ENCODE measurements at places on chromosomes 12 and 14.

- no peak for DNase-seq
Measured at GRCh38 chr14:69261761-69262331, 1.9 kb downstream of the GALNT16 start.

DNA sequence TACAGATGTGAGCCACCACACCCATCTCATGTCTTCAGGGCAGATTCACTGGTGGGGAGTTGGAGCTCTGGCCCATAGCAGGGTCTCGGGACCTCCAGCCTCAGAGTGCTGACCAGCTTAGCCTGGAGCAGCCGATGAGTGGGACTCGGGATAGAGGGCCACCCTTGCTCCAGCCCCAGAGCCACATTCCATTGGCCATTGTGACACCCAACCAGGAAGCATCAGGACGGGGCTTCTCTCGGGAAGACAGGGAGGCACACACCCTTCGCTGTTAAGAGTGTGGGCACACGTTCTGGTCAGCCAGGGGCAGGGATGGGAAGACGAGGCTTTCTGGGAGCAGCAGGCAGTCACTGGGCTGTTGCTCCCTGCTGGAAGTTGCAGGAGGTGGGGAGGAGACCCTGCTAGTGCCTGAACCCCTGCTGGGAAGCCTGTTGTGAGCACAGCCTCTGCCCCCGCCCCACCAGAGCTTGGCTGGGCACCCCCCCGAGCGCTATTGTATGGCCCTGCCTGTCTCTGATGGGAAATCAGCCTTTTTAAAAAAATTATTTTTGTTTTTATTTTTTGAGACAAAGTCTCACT lies 1.6 kb downstream of the ADGRD1 start:
- no peak for DNase-seq

DNA sequence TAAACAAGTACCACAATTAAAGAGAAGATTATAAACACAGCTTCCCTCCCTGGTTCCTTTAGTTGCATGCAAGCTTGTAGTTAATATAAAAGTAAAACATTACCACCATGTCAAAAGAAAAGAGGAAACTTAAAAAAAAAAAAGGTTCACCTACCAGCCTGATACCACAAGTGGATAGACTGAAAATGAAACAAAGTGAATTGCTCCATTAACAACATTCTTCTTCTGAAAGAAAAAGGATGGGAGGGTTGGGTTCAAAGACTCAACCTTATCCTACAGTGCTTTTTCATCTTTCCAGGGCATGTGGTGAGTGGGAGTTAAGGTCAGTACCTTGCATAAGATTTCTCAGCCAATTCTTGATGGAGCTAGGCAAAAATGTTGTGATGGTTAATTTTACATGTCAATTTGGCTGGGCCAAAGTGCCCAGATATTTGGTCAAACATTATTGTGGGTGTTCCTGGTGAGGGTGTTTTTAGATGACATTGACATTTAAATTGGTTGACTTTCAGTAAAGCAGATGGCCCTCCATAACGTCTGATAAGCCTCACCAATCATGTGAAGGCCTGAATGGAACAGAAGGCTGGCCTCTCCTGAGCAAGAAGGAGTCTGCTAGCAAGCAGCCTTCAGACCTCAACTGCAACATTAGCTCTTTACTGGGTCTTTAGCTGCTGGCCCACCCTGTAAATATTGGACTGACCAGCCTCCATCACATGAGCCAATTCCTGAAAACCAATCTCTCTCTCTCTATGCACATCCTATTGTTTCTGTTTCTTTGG lies 28.8 kb downstream of the VCPKMT start:
- DNase-seq, result no peak

DNA sequence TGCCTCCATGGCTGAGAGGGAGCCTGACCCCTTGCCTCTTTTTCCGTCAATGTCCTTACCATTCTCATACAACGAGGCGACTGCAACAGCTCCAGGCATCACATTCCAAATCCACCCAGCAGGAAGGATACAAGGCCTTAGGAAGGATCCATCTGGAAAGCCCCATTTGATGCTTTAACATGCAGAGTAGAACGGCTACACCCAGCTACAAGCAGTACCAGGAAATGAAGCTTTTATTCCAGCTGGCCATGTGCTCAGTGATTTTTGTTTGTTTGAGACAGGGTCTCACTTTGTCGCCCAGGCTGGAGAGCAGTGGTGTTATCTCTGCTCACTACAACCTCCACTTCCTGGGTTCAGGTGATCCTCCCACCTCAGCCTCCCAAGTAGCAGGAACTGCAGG lies 124.8 kb downstream of the TMEM132D start:
- DNase-seq, result no peak

DNA sequence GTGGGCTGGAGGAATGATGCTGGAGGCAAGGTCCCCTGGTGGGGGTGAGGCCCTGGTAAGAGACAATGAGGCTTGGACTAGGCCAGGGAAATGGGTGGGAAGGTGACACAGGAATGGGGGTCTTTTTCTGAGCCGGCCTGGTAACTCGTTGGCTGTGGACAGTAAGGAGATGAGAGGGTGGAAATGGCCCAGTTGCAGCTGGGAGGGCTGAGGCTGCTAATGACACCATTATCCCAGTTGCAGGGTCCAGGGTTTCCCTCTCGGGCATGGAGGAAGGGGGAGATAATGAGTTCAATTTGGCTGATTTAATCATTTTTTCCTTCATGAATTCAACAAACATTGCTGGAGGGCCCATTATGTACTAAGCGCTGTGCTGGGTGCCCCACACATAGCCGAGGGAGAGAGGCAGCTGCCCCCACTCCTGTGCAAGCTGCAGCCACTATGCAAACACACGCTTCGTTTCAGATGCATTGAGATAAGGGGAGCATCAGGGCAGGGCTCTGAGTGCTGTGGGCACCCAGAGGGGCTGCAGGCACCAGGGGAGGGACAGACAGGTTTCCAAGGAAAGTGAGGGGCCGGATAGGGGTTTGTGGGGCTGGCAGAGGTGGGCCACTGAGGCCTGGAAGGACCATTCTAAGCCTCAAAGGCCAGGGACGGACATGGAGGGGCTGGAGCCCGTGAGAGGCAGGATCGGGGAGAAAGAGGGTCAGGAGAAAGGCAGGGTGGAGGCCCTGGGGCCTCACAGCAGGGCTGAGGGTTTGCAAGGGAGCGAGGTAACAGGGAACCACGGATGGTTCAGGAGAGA lies 43.2 kb upstream of the MEG3 start:
- no peak for DNase-seq

GRCh38 chr14:104600141-104600643 lies 4.4 kb downstream of the TMEM179 start:
- no peak for DNase-seq

- DNase-seq, result no peak
Measured at GRCh38 chr12:132323171-132324010, 6.0 kb downstream of the GALNT9 start.

DNA sequence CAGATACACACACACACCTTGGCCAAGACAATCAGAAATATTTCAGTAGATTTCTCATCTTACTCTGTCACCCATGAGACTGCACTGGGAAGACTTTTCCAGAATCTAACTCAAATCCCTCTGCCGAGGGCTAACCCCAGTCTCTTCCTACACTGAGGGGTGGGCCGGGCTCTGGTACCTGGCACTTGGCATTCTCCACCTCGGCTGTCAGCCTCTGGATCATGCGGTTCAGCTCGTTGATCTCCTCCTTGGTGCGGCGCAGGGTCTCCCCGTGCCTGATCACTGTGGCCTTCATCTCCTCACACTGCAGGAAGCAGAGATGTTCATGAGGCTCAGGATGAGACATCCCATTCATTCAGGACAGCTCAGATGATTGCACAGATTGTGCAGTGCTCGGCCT lies 4.9 kb downstream of the KRT83 start:
- no peak for DNase-seq

DNA sequence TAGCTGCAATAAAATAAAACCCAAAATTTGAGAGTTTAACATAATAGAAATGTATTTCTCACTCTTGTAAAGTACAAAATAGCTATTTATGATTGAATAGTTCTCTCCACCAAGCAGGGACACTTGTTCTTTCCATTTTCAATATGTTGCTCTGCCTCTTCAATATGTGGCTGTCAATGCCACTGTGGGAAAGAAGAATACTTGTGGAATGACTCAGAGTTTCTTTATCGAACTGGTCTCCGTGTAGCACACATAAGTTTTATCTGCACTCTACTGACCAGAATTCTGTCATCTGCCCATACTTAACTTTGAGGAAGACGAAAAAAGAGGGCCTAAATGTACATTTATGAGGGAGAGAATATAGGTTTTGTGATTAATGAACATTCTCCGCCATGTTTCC lies 256.9 kb downstream of the ATXN7L3B start:
- DNase-seq, result no peak

All from Kasumi-1 (cell line).